ENCODE measurements at places on chromosomes 2 and 18.

DNA sequence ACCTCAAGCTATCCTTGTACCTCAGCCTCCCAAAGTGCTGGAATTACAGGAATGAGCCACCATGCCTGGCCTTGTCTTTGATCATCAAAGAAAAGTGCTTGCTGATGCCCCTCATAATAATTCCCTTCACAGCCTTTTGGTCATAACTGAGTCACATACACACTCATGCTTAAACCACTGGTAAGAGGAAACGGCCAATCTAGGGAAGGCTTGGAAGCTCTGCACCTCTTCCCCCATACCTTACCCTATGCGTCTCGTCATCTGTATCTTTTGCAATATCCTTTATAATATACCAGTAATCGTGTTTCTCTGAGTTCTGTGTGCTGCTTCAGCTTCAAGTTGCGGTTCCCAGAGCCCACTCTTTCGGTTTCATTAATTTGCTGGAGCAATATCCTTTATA lies 4.8 kb upstream of the RNF138 start:
- DNase-seq: no peak

DNA sequence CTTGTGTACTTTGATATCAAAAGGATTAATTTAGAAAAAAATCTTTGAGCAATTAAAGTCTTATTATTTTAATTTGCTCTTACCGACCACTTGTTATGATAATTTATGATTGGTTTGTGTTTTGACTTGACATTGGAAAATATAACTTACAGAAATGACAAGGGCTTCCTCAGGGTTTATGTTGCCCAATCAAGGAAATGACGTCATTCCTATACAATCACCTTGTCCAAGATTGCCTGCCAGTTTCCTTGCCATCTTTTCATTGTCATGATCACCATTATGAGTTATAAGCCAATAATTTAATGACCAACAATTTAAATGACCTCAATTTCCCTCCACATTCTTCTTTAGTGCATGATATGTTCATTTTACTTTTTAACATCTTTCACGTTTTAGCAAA lies 351.8 kb upstream of the TMEFF2 start:
- no peak for DNase-seq

- no peak for DNase-seq
These were observed 15.9 kb downstream of the FAM210A start for GRCh38 chr18:13710414-13710831.

- DNase-seq: no peak
These were observed 83.8 kb upstream of the CCDC85A start for GRCh38 chr2:56099963-56100362.

GRCh38 chr2:30915486-30915885 lies 108.2 kb upstream of the CAPN13 start:
- no peak for DNase-seq

DNA sequence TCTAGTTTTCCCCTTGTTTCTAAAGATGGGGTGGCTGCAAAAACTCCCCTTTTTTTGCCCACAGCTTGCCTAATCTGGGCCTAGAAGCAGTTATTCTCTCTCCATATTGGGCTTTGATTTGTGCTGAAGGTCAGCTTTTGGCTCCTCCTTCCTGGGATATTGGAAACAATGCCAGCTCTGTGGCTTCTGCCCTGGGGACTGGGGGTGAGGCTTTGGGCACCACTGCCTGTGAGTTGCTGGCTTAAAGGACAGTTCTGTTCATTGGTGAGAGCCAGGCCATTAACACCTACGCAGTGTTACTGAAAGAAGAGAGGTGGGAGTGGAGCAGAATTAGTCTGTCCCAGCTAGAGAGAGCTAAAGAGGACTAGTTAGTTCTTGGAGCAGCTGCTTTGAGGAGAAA lies 4.3 kb downstream of the UBXN2A start:
- no peak for DNase-seq

- DNase-seq: no peak
These were observed 22.0 kb upstream of the UPP2 start for GRCh38 chr2:158079672-158080071.

All from activated T-helper 1 cell treated with Interleukin-2 at 50 U/mL for 16 hours (primary cell).